ENCODE measurements at places on chromosomes 12 and 14.

DNA sequence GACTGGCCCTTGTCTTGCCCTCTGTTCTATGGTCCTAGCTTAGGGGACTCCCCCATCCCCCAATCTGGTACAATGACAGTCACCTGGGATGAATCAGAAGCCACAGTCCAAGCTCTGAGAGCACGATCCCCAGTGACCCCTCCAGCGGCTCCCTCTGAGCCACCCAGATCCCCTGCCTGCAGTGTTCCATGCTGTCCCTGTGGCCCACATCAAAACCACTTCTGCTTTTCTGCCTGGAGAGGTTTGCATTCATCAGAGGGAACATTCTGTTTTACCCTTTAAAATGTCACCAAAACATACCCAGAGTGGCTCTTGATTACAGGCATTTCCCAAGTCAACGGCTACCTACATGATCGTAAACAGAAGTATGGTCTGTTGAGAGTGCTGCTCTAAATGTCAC, 47.5 kb downstream of the NOS1 start:
- DNase-seq: no peak

- no peak for DNase-seq
These were observed 321.4 kb upstream of the LRFN5 start for GRCh38 chr14:41285186-41285748.

GRCh38 chr14:82549306-82549990, 1015.8 kb upstream of the SEL1L start:
- no peak for DNase-seq

- no peak for DNase-seq
These were observed 137.4 kb downstream of the ANO2 start for GRCh38 chr12:5807514-5808219.

GRCh38 chr14:97177016-97177415, 379.8 kb downstream of the VRK1 start:
- no peak for DNase-seq

DNA sequence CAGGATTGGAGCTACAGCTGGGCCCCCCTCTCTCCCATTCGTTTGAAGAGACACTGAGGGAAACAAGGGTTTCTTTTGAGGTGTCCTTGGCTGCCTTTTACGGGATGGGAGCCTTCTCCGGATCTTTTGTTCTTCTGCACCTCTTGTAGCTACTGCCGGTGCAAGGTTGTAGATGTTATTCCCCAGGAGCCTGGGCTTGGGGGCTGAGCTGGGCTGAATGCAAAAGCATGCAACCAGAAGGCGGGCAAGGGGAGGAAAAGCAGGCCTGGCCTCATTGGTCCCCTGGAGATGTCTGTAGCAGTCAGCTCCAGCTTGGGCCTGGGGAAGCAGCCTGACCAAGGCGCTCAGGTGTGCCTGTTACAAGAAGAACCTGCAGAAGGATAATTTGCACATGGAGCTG, 110.3 kb downstream of the GCH1 start:
- DNase-seq: no peak

- DNase-seq: no peak
These were observed 14.5 kb upstream of the WDR89 start for GRCh38 chr14:63656194-63656593.

DNA sequence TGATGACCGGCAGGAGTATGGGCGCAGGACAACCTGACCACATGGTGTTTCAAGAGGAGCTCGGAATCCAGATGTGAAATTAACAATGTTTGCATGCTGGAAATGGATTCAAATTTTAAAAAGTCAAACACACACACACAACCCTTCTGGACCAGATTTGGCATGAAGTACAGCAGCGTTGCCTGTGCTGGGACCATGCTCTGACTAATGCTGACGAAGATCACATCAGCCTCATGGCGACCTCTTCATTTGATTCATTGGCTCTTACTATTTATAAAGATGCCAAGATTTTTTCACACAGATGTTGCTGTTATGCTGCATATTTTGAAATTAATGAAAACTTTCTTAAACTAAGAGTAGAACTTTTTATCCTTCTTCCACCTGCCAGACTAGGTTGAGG, 926.6 kb upstream of the TMEM132C start:
- DNase-seq: no peak

- no peak for DNase-seq
These were observed 116.3 kb downstream of the TMTC3 start for GRCh38 chr12:88258396-88258795.

DNA sequence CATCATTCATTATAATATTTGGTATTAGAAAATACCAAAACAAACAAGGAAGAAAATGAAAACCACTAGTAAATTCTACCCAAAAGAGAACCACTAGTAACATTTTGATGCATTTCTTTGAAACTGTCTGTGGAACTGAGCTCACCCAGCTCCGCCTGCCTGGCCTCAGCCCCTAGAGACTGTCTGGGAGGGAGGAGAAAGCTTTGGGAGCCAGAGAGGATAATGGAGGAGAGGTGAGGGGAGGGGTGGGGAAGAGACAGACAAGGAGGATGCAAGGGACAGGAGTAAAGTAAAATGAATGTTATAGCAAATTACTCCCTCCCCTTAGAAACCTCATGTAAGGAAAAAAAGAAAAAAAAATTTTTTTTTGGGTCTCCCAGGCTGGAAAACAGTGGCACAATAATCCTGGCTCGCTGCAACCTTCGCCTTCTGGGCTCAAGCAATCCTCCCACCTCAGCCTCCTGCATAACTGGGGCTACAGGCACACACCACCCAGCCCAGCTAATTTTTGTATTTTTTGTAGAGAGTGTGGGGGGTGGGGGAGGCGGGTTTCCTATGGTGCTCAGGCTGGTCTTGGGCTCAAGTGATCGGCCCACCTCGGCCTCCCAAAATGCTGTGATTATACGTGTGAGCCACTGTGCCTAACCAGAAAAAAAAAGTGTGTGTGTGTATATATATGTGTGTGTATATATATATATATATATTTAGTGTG, 3.2 kb upstream of the MMP19 start:
- no peak for DNase-seq

GRCh38 chr14:59347915-59348314, 117.3 kb downstream of the GPR135 start:
- DNase-seq: no peak

- no peak for DNase-seq
These were observed 336.9 kb downstream of the BMP4 start for GRCh38 chr14:53619691-53620231.

GRCh38 chr14:102445066-102445465, 64.5 kb downstream of the ANKRD9 start:
- DNase-seq: no peak

DNA sequence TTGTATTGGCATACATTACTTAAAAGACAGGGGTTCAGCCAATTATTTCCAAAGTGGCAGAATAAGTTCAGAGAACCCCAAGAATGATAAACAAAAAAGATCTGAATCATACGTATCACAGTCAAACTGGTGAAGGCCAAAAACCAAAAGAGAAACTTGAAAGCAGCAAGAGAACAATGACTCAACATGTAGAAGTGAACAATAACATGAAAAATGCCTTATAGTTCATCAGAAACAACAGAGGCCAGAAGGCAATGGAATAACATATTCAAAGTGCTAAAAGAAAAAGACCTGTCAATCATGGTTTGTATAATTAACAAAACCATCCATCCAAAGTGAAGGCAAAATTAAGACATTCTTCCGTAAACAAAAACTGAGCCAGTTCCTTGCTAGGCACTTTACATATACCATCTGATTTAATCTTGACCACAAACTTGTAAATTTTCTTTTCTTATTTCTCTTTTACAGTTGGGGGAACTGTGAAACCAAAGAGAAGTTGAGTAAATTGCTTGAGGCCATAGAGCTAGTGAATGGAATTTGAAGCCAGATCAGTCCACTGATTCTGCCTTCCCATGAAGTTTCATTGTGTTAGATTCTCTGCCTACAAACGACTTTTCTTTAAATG, 232.1 kb upstream of the SEL1L start:
- no peak for DNase-seq

DNA sequence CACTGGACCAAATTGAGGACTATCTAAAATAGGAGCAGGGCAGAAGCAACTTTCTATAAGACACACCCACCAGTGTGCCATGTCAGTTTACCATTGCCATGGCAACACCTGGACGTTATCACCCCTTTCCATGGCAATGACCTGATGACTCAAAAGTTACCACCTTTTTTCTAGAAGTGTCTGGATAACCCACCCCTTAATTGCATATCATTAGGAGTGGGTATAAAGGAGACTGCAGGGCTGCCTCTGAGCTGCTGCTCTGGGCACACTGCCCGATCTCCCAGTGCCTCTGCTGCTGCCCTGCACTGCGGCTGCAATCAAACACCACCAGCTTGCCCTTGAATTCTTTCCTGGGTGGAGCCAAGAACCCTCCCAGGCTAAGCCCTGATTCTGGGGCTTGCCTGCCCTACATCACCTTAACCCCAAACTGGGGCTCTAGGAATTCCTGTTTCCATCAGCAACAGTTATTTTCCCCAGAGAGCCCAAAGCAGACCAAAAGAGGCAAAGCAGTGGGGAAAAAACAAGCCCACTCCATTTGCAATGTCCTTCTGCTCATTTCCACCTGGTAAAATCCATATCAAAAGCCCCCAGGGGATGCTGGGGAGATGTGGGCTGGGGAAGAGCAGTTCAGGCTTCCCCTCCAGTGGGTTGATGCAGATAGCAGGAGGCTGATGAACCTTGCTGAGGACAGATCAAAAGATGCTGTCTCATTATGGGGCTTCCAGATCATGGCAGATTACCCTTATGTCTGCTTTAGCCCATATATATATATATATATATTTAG, 129.5 kb upstream of the NCOR2 start:
- DNase-seq: no peak

- no peak for DNase-seq
These were observed 456.6 kb downstream of the VRK1 start for GRCh38 chr14:97253756-97254155.

- no peak for DNase-seq
These were observed 22.3 kb downstream of the GALNT8 start for GRCh38 chr12:4742416-4742970.

DNA sequence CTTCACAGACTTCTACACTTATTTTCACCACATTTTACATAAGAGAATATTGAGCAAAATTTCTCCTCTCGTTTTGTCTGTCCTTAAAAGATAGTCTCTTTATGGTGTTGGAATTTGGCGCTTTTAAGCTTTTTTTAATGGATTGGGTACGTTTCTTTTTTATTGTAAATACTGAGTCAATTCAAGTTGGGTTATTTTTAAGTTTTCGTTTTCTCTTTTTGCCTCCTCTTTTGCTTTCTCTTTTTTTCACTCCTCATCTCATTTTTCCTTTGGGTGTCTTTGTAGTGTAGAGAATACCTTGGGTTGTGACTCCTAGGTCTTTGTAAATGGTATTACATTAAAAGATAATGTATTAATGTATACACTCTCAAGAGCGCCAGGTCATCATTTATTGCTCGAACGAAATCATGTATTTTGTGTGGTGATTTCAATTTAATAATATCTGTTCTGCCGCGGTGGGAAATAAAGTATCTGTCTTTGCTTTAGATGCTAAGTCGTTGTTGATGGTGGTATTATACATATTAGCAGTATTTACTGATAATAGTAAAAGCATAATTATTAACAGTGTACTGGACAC, 845 bp downstream of the TMX1 start:
- no peak for DNase-seq

DNA sequence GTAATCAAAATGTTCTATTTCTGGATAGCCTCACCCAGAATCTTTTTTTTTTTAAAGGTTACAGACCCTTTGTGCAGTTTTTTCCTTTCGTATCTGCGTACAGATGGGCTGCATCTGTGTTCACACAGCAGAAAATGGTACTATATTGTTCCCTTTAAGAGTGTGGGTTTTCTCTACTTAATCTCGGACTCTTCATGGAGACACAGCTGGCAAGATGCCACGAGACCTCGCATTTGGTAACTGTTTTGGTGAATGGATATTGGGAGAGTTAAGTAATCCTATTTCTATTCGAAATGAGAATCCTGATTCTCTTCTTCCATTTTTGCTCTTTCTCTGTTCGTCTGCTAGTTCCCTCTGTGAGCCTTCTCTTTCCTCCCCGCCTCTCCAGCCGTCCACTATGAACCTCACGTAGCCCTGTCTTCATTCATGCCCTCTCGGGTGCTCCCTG, 85.7 kb downstream of the SAMD4A start:
- DNase-seq: no peak

DNA sequence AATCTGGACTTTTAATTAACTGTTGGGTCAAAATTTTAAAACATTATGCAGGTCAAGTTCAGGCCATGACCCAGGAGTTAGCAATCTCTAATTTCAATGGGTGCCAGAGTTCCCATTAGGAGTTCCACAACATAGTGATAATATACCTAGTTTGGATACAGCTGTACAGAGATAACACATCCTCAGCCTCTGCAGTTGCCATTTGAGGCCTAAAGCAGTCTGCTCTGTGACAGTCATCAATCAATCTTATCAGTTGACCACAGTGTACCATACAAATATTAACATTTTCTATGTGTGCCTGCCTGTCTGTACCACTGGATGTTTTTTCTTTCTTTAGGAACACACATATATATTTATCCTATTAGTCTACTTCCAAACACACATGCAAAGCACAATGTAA, 54.0 kb upstream of the BBS10 start:
- DNase-seq: no peak

DNA sequence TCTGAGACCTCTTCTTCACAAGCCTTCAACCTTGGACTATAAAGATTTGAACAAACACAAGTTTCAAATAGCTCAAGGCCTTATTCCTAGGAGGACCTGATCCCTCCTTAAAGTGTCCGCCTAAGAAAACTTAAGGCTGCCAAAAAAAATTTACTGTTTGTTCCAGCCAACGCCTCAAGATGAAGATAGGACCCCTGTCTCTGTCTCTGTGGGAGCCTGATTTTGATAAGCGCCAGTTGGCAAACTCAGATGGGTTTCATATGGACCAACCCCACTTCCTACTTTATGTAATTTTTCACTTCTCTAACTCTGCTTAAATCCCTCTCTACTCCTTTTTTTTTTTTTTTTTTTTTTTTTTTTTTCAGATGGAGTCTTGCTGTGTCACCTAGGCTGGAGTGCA, 11.0 kb downstream of the FKBP3 start:
- DNase-seq: no peak

- DNase-seq: no peak
These were observed 214.9 kb upstream of the HMGA2 start for GRCh38 chr12:65609359-65609771.

GRCh38 chr12:69052613-69053408, 119.8 kb upstream of the CPM start:
- no peak for DNase-seq

- DNase-seq: no peak
These were observed 1.3 kb downstream of the PNP start for GRCh38 chr14:20470603-20470901.

DNA sequence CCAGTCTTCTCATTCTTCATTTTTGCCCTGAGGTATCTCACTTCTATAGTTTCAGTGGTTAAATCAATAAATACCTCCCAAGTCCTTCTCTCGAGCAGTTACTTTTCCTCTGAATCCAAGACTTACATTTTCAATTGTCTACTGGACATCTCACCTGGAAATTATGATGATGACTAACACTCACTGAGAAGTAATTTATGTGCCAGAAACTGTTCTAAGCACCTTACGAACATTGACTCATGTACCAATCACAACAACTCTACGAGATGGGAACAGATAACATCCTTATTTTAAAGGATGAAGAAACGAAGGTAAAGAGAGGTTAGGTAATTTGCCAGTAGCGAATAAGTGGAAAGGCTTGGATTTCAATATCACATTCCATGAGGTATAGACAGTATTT, 94.1 kb downstream of the EML5 start:
- no peak for DNase-seq

GRCh38 chr14:75999511-76000190, 14.1 kb downstream of the IFT43 start:
- DNase-seq: no peak
